ACHN (cell line): ENCODE measurements at places on chromosomes 5 and 9.

GRCh38 chr5:14036947-14037346, 92.5 kb upstream of the DNAH5 start:
- DNase-seq = peak; percentile 57

- DNase-seq = no peak
Measured at GRCh38 chr5:124883681-124884080, 137.2 kb upstream of the ZNF608 start.

- peak; percentile 61 for DNase-seq
Measured at GRCh38 chr5:79020861-79021561, 35.9 kb upstream of the ARSB start.

DNA sequence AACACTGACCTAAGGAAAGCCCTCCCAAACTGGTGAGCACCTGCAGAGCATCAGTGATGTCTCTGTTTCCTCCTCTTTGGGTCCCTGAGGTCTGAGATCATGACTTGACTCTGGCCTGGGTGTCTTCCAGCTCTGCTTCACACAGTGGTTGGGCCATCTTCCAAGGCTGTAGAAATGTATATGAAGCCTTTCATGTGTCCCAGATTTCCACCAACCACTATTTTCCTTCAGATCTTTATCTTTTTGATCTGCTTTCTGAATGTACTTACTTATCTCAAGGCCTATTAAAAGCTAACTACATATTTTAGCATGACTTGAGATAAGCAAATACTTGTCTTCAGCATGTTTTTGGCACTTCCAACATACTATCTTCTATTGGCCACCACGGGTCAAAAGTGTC, 47.1 kb downstream of the PRELID2 start:
- DNase-seq = no peak

- DNase-seq = peak; percentile 50
Measured at GRCh38 chr9:116149844-116150243, 3.7 kb upstream of the PAPPA start.

- DNase-seq = no peak
Measured at GRCh38 chr9:19320495-19320894, 59.5 kb downstream of the RPS6 start.

- no peak for DNase-seq
Measured at GRCh38 chr5:141753143-141753970, 71.3 kb upstream of the ARAP3 start.

DNA sequence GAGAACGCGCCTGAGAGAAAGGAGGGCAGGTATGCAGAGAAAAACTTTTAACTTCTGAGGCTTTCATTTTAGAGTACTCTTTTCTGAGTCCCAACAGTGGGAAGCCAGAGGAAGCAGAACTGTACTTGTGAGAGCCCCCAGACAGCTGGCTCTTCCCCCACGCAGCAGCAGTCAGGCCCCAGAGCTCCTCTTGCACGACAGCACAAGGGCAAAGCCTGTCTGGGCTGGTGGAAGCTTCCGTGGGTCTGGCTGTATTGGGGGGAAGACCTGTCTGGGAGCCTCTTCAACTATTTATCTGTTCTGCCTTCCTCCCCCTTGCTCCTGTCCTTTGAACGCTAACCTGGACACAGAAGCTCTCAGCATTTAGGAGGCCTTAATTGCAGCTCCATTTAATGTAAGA, 68.2 kb downstream of the THBS4 start:
- no peak for DNase-seq

DNA sequence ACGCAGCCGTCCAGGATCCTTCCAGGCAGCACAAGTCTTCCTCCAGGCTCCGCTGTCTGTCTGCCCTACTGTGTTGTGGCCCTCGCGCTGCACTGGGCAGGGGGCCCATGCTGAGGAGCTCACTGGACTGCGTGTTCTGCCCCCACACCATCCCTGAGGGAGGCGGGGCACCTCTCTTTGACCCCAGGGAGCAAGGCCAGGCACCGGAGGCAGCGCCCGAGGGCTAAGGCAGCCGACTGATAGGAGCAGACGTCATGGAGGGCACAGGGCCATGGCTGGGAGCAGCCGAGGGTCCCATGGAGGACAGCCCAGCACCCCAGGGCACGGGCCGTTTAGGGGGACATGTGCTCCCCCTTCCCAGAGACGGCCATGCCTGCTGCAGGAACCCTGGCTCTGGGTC, 46.7 kb downstream of the KCNT1 start:
- DNase-seq = no peak

DNA sequence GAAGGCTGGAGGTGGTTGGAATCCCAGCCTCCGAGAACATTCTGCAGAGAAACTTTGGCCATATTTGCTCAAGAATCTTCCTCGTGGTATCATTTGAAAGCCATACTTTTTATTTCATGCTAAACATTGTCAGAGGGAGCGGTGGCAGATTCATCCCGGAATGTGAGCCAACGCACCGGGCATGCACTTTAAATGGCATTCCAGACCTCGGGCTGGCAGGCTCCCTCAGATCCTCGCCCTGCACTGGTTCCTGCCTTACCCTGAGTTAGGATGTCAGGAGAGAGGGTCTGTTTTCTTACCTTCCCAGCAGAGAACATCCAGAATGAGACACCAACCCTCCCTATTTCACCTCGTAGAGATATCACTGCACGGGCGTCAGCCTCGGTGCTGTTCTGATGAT, 33.8 kb downstream of the GDNF start:
- no peak for DNase-seq

GRCh38 chr5:113039934-113040285, 63.3 kb downstream of the DCP2 start:
- DNase-seq = no peak

- DNase-seq = no peak
Measured at GRCh38 chr5:78367318-78367991, 7.0 kb downstream of the SCAMP1 start.

GRCh38 chr9:37443566-37443965, 21.1 kb downstream of the GRHPR start:
- no peak for DNase-seq

GRCh38 chr5:115723220-115723619, 93.2 kb downstream of the CDO1 start:
- no peak for DNase-seq

- DNase-seq = no peak
Measured at GRCh38 chr5:180640611-180640860, 8.9 kb downstream of the FLT4 start.

DNA sequence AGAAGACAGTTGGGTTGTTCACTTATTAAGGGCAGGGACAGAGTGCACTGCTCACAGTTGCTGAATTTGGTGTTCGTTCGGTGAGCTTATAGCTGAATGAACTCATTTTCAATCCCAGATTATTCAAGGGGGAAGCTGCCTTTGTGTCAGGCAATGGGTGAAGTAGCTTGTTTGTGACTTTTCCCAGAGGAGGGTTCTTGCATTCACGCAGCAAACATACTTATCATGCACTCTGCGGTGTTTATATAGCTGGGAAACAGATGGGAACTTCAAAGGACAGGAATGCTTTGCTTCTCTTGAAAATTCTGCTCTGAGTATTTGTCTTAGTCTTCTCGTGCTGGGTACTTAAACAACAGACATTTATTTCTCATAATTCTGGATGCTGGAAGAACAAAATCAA, 64.7 kb upstream of the ABCA1 start:
- no peak for DNase-seq

GRCh38 chr9:93823245-93824072, 131.7 kb downstream of the BARX1 start:
- DNase-seq = no peak

- DNase-seq = no peak
Measured at GRCh38 chr9:71780953-71781352, 12.6 kb upstream of the CEMIP2 start.

GRCh38 chr5:170716396-170716795, 67.1 kb upstream of the GABRP start:
- DNase-seq = no peak

DNA sequence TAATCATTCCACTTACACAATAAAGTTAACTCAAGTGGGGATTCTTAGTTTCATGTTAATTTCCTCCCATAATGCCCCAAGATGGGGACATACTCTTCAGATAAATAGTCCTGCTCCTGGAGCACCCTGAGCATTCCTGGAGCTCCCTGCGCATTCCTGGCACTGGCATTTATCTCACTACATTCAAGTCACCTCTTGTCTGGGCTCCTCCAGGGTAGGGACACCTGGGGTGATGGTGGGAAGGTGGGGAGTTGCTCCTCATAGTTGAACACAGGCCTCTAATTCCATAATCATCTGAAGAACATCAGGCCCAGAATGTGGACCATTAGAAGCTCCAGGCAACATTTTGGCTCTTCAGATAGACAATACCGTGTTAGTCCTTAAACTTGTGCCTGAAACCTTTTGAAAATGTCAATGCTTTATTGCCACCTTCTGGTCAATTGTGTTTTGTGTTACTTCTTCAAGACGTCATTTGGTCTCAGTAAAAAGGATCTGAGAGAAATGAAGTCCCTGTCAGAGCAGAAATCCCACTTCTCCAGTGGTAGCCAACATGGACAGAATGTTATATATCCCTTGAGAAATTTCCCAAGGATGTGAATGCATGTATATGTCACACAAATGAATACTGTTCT, 14.2 kb upstream of the AGGF1 start:
- peak; percentile 52 for DNase-seq

- DNase-seq = no peak
Measured at GRCh38 chr9:3018071-3018470, 174.2 kb upstream of the PUM3 start.

- no peak for DNase-seq
Measured at GRCh38 chr5:53545744-53546143, 14.7 kb upstream of the NDUFS4 start.

- DNase-seq = no peak
Measured at GRCh38 chr5:40260361-40260760, 419.4 kb upstream of the PTGER4 start.

DNA sequence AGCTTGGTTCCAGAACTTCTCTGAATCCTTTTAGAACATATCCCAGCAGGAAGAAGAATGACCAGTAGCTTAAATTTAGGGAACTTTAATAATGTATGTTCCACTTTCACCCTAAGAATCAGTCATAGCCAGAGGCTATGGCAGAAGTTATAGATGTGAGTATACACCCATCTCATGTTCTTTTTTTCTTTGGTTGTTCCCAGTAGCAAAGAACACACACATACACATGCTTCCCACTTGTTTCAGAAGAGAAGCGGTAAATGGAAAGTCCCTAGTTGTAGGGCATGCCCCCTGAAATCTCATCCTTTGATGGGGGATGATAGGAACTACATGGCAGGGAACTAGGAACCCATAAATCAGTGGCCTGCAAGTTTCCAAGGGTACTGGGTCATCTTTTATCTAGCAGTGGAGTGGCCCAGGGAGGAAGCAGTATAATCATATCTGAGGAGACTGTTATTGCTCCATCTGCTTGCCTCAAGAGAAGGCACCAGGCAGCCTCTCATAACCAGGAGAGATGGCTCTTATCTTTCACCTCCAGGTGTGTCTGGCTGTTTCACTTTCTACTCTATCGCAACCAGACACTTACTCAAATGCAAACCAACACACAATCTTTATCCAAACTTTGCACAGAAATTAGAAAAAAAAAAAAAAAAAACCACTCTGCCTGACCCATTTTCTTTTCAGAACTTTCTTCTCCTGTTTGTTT, 109.5 kb downstream of the SNCAIP start:
- no peak for DNase-seq

DNA sequence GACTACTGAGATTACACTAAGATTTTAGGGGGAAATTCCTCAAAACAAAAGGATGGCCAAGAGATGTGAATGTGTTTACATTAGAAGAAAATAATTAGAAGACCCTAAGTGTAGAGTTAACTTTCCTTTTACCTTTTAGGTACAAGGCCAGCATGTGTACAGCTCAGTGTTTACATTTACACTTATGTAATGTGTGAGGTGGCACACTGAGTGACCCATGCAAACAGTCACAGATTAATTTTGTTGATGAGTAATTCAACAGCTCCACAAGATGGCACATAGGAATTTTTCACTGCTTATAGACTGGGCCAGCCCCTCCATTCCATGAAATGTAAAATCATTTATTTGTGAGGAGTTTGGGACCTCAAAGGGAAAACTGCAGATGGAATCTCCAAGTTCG, 90.1 kb upstream of the SLC12A2 start:
- DNase-seq = no peak

GRCh38 chr5:36878392-36879082, 2.0 kb downstream of the NIPBL start:
- peak; percentile 44 for DNase-seq

- no peak for DNase-seq
Measured at GRCh38 chr9:74861773-74862474, 25.8 kb downstream of the TRPM6 start.

DNA sequence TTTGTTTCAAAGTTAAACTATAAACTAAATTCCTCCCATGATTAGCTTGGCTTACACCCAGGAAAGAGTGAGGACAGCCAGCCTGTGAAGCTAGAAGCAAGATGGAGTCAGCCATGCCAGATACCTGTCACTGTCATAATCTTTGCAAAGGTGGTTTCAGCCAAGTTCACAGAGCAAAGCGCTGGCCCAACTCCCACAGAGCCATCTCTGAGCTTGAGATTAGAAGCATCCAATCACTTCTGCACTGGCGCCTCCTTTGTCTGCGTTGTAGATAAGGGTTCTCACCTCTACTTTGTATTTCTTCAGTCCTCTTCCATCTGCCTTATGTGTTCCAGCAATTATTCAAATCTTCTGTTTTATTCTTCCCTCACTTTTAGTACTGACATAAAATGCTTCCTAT, 119.4 kb upstream of the ACO1 start:
- DNase-seq = no peak

- peak; percentile 3 for DNase-seq
Measured at GRCh38 chr5:35876922-35877321, 20.2 kb downstream of the IL7R start.

GRCh38 chr5:122805481-122805880, 30.6 kb downstream of the SNX2 start:
- DNase-seq = no peak

DNA sequence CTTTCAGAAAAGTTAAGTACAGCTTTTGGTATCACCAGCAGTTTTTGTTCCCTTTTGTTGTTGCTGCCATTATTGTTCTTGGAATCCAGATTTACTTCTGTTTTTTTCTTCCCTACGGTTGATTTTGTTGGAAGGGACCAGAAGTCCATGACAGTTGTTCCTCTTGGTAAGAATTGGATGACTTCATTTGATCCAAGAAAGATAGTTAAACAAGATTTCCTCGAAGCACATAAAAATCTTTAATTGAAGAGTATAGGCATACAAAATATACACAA, 65.4 kb downstream of the CDC42SE2 start:
- DNase-seq = no peak

- no peak for DNase-seq
Measured at GRCh38 chr9:131330814-131331600, 41.5 kb downstream of the PLPP7 start.

DNA sequence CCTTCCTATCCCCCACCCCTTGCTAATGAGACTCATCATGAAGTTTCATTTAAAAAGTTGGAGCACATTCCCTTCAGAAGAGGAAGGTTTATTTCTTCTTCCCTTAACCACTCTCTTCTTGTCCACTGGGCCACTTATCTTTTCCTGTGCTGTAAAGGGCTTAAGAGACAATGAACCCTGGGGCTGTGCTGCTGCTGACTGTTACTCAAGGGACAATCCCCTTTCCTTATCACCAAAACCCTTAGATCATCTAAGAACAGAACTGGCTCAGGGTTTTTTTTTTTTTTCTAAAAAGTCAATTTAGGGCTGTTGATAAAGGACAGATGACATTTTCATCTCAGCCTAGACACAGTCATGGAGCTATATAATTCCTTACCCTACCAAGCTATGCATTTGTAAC, 29.6 kb downstream of the CAPSL start:
- DNase-seq = no peak

GRCh38 chr9:13213337-13213736, 66.2 kb downstream of the MPDZ start:
- DNase-seq = peak; percentile 35
